ENCODE measurements at places on chromosomes 13 and 19. TPM values are rescaled to one million over a fixed set of nuclear protein-coding genes. Genes with fewer than 3 reads are reported as not detected.
A peak's percentile ranks its signal among the peaks of the same experiment; 100 is the strongest.

- DNase-seq: no peak
Measured at GRCh38 chr13:102128216-102128810, 273.5 kb downstream of the FGF14 start.

Gene APOC4
- total RNA-seq: not detected

Gene PDS5B
- total RNA-seq: 54.6 TPM

DNA sequence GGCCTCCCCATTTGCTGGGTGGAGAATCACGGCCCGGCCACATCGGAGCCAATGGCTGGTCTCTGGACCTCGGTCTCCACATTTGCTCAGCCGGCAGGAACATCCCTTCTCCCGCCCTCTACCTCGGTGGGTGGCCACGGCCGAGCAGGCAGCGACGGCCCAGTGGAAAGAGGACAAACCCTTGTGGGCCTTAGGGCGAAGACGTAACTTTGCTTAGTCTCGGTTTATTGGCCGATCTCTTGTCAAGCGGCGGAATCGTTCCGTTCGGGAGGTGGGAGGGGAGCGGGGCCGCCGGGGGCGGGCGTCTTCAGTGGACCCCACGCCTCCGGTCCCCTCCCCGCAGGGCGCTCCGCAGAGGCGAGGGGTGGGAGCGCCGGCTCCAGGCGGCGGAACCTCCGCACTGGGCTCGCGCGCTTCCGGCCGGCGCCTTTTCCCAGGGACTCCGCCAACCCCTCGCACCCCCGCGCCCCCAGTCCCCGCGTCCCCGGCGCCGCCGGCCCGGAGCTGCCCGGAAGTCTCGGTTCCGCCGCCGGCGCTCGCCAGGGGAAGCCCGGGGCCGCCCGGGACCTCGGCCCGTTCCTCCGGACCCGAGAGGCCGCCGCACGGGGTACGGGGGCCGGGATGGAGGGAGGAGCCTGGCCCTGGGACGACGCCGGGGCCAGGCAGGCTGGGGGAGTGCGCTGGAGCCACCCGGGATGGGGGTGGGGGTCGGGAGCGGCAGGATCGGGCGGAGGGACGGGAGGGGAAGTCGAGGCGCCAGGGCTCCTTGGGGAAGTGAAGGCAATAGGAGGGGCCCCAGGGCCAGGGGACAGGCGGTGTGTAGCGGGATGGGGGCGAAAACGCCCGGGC, at the start of gene ZNF580:
Gene ZNF580, plus strand, starts transcription at position 426 of the 849 bp plus-strand sequence. CDS start 1,507 bp downstream, outside the sequence.
- peak; percentile 86 for DNase-seq

GRCh38 chr19:23772675-23773063, 14.0 kb upstream of the ZNF681 start:
- DNase-seq: no peak

Gene USHBP1
- 7.5 TPM for total RNA-seq

- DNase-seq: no peak
Measured at GRCh38 chr13:113418722-113419049, 34.6 kb downstream of the ADPRHL1 start.

Gene PEG3
- not detected for total RNA-seq

DNA sequence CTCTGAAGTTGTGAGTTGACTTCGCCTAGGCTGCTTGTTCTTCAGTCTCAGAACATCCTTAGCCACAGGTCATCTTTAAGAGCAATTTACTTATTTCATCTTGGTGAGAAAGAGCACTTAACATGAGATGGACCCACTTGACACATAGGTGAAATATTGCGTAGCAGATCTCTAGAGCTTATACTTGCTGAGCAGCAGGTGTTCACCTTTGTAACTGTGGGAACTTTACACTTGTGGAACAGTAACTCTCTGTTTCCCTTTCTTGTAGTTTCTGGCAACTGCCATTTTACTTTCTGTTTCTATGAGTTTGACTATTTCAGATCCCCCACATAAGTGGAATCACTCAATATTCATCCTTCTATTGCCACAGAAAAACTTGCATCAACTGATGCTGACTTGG, 95.7 kb downstream of the SLC10A2 start:
- DNase-seq: no peak

- DNase-seq: peak; percentile 17
Measured at GRCh38 chr13:106619688-106620555, 52.0 kb upstream of the ARGLU1 start.

GRCh38 chr19:48254529-48254970, 1.2 kb downstream of the CARD8 start:
- no peak for DNase-seq

- DNase-seq: no peak
Measured at GRCh38 chr13:43831088-43831487, 44.3 kb upstream of the ENOX1 start.

DNA sequence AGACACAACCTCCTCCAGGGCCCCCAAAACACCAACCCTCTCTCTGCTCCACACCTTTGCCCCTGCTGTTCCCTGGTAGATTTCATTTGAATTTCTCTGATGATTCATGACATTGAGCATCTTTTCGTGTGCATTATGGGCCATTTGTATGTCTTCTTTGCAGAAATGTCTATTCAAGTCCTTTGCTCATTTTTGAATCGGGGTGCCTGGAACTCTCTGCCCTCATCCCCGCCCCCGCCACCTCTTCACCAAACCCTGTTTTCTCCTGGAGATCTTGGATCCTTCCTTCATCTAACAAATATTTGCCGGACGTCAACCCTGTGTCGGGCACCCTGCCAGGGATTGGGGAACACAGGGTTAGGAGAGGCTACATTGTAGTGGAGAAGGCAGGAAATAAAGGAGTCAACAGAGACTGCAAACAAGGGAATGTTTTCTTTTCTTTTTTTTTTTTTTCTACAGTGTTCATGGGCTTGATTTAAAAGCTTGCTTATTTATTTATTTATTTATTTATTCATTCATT, 25.5 kb upstream of the SLC1A5 start:
- DNase-seq: no peak

GRCh38 chr13:76888421-76888820, 2.2 kb upstream of the KCTD12 start:
- DNase-seq: no peak

DNA sequence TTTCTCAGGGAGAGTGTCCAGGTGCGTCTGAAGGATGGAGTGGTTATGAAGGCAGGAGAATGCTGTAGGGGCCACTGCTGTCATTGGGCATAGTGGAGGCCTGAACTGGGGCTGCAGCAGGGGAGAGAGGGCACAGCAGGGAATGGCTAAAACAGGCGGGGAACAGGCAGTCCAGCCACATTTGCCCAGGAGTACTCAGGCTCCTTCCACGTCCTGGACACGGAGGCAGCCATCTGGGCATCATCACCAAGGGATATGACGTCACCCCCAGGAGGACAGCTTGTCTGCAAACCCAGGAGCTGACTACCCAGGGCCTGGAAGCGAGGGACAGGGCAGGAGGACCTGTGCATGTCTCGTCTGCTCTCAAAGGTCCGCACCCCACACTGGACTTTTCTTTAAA, 22.2 kb downstream of the VSTM2B start:
- peak; percentile 35 for DNase-seq

GRCh38 chr19:7507884-7508283, 8.0 kb upstream of the ZNF358 start:
- peak; percentile 96 for DNase-seq

All from H1 (cell line).